T-helper 22 cell (primary cell): ENCODE measurements at places on chromosomes 2 and 18.
A peak's percentile ranks its signal among the peaks of the same experiment; 100 is the strongest.

DNA sequence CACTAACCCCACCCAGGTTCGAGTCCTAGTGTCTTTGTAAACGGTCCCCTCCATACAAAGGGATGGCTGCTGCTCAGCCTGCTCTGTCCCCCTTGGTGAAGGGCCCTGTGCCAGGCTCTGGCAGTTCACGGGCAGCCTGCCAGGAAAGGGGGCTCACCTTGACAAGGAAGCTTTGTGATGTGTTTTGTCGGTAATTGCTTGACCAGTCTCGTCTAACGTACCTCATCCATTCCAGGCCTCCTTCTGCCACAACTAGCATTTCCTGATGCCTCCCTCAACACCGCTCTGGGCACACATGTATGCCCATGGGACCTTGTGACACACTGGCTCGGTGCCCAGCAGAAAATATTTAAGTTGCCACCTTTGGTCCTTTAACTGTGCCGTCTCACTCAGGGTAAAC lies 171.9 kb downstream of the KLHL29 start:
- no peak for DNase-seq

DNA sequence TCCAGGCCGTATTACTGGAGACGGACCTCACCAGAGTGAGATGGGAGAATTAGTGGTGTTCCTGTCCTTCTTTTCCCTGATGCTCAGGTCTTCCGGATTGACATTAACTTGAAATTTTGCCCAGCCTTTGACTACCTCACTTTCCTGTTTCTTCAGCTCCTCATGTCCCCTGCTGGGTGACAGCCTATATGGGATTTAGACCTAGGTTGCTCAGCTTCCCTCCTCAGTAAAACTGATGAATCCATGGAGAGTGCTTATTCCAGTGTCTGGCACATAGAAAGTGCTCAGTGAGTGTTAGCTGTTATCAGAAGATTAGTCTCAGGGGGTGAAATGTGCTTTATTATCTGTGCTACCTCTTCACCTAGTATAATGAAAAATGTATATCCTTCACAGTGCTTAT lies 30.0 kb downstream of the CRIM1 start:
- DNase-seq, result no peak

DNA sequence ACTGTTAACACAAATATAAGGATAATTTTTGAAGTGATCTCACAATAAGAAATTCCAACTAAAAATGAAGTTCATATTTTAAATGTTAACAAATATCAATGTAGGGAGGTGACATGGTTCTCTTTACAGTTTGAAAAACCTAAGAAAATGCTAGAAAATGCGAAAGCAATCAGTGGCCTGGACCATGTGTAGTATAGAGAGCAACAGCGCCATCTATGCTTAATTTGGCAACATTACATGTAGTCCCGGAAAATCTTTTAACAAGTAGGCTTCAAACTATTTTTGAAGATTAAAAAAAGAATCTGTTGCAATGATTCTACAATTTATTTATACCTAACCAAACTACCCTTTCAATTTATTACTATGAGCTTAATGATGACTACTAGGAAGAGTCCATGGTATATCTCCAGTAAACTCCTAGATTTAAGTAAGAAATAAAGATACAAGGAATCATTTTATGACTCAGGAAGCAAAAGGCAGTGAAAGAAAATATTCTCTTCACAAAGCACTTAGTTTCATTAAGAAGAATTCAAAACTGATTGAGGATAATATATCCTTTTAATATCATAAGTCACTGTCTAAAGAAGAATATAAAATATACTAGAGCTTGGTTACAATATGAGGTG lies 33.3 kb downstream of the NDUFA10 start:
- no peak for DNase-seq

DNA sequence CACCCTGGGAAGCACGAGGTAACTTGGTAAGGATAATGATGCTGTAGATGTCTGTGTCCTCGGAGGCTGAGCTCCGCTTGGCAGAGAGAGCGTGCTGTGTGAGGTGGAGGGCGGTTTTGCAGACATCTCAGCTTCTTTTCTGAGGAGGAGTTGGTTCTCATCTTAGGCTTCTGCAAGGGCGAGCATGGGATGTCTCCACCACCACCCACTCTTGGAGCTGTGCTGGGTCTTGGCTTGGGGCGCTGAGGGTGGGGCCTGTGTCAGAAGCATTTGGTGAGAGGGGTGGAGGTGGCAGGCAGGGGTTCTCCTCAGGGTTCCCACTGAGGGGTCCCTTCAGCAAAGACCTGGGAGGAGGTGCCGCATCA lies 9.2 kb downstream of the OXER1 start:
- DNase-seq, result no peak

DNA sequence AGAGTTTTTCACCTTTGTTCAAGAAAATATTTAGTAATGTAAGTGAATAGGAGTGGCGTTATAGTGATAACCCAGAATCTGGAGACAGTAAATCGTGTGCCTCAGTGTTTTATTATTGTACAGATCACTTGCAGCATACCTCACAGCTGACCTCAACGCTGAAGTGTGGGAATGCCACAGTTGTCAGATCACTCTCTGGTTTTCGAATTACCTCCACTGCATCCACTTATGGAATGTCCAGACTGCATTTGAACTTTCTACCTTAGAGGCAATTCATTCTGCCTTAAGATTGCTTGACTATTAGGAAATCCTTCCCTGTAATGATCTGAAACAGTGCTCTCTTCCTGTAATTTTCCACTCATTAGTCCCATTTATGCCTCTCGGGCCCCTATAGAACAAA lies 164.5 kb upstream of the ALPP start:
- no peak for DNase-seq

GRCh38 chr18:24019641-24020331 lies 5.2 kb downstream of the TTC39C start:
- peak; percentile 55 for DNase-seq
